Thymus (tissue), 14 donors: ENCODE measurements at places on chromosomes 3 and 15. TPM values are rescaled to one million over a fixed set of nuclear protein-coding genes. Genes with fewer than 3 reads are reported as not detected.

Gene AGTR1
- polyA plus RNA-seq, result 2.1 TPM

Gene PRR20G
- polyA plus RNA-seq, result 0.27 TPM

Gene SH3GL3
- polyA plus RNA-seq, result 2.2 TPM

Gene CP
- polyA plus RNA-seq, result 4.2 TPM

Gene COL6A5
- polyA plus RNA-seq, result 0.05 TPM

Gene ERC2
- 0.50 TPM for polyA plus RNA-seq

Gene ARPP19
- polyA plus RNA-seq, result 48.3 TPM

Gene RTP3
- polyA plus RNA-seq, result 0.07 TPM

DNA sequence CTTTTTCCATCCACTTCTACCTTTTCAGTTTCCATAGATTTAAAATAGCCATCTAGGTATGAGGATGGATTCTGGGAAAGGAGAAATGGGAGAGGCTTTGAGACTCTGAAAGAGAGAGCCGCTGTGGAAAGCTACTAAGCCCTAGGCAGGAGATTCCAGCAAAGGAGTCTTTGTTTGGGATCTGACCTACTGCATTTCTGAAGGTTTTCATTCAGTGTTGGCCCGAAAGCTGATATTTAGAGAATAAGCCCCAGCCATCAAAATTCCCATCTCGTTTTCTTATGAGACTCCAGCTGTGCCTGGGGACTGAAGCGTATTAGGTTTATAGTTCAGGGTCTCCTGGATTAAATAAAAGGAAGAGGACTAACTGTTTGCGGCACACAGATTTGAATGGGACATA lies 19.5 kb downstream of the LIPH start:
- H3K4me3 ChIP-seq, result no peak overlapping the region
- H3K4me1 ChIP-seq, result no peaks in the 10 kb centered on the region
- no peak for DNase-seq
- H3K27me3 ChIP-seq, result no peaks in the 10 kb centered on the region
- no peak overlapping the region for H3K27ac ChIP-seq

DNA sequence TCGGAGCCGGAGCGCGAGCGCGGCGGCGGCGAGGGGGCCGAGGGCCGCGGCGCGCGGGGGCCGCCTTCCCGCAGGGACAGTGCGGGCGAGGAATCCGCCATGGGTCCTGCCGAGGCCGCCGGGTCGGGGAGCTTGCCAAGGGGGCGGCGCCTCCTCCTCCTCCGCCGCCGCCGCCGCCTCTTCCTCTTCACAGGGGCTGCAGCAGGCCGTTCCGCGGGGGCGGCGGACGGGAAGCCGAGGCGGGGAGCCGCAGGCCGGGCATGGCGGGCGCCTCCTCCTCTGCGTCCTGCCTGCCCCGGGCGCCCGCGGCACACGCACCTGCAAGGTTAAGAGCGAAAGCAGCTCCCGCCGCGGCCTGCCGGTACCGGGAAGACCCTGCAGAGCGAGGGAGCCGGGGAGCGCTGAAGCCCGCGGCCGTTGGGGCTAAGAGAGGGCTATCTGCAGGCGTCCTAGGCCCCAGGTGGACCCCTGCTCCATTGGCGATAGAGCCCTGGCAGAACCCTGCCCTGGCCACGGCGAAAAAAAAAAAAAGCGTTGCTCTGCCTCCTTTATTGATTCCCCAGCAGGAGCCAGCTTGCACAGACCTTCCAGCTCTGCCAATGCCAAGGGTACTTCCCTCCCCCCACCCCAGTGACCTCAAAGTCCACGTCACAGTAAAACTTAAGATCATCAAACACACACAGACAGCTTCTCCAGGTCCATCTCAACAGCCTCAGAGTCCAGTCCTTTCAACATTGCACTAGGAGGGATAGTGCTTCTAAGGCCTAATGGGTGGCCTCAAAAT lies at the start of gene LYSMD2:
Gene LYSMD2 (minus strand): TSS at position 134 of the 784 bp plus-strand sequence. CDS start 33 bp downstream, at position 101.
- peak within 1 kb of the TSS; percentile 89 for H3K4me3 ChIP-seq
- H3K4me1 ChIP-seq, result peaks cover 22% of the 10 kb centered on the region
- no peaks in the 10 kb centered on the region for H3K27me3 ChIP-seq

- no peak for DNase-seq
- H3K27me3 ChIP-seq, result no peaks in the 10 kb centered on the region
- H3K4me1 ChIP-seq, result peaks cover 53% of the 10 kb centered on the region
- H3K36me3 ChIP-seq, result no peaks in the 10 kb centered on the region
Measured at GRCh38 chr3:46205286-46205960, 2.7 kb downstream of the CCR1 start.

DNA sequence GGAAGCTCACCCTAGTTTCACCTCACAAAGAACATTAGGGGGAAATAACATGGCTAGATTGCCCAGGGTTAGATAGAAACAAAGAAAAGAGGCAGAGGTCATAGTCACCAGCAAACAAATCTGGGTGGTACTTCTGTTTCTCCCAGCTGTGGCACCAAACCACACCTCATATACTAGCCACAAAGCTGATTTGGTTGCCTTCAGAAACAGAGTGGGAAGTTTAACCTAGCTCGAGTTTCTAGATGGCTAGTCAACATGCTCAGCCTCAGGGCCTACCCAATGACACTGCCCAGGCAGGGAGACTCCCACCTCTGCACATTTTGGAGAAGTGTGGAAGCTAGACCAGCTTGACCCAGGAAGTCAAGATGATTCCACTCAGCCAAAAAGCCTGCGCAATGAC lies 174.2 kb downstream of the GABRB3 start:
- H3K27me3 ChIP-seq, result no peaks in the 10 kb centered on the region
- DNase-seq, result no peak

DNA sequence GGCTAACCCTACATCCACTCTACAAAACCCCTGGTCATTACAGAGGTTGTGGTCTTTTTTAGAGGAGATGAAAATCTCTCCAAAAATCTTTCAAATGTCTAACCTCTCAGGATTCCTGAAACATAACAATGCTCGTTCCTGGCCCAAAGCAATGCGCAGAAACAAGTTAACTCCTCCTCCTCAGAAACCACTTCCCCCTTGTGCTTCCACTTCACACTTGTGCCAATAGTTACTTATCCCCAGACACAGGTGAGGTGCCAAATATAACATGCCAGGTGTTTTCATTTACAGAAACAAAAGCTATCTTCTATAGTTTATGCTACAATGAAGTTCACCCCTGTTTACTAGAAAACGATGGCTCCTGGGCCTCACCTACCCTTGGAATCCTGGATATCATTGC lies 6.2 kb downstream of the NDUFAF1 start:
- no peak for DNase-seq
- peaks cover 30% of the 10 kb centered on the region for H3K36me3 ChIP-seq
- H3K4me3 ChIP-seq, result no peak overlapping the region
- H3K27me3 ChIP-seq, result no peaks in the 10 kb centered on the region
- peaks cover 2% of the 10 kb centered on the region for H3K4me1 ChIP-seq

DNA sequence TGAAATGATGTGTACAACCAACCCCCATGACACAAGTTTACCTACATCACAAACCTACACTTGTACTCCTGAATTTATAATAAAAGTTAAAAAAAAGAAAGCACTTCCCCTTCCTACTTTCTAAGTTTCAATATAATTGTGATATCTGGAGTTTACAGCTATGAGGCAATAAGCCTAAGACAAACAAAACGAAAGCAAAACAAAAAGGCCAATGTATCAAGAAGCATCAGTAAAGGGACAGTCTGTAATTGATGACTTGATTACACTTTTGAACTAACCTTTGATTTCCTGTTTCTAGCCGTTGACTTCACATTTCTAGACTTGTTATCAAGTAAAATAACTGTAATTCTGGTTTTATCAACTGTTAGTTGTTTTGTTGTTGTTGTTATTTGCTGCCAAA lies 187.5 kb upstream of the CNTN3 start:
- H3K36me3 ChIP-seq, result no peaks in the 10 kb centered on the region
- no peaks in the 10 kb centered on the region for H3K4me1 ChIP-seq
- no peak overlapping the region for H3K4me3 ChIP-seq
- H3K27ac ChIP-seq, result no peak overlapping the region
- DNase-seq, result no peak

GRCh38 chr3:66004244-66004643 lies 34.5 kb downstream of the MAGI1 start:
- DNase-seq, result no peak
- no peaks in the 10 kb centered on the region for H3K27me3 ChIP-seq
- no peak overlapping the region for H3K27ac ChIP-seq
- no peak overlapping the region for H3K4me3 ChIP-seq
- no peaks in the 10 kb centered on the region for H3K4me1 ChIP-seq
- H3K36me3 ChIP-seq, result no peaks in the 10 kb centered on the region

GRCh38 chr15:55897560-55898336 lies 95.7 kb downstream of the NEDD4 start:
- H3K4me1 ChIP-seq, result no peaks in the 10 kb centered on the region
- H3K27me3 ChIP-seq, result no peaks in the 10 kb centered on the region
- H3K4me3 ChIP-seq, result no peak overlapping the region
- peak overlapping the region; percentile 13 for H3K27ac ChIP-seq
- no peak for DNase-seq
- H3K36me3 ChIP-seq, result no peaks in the 10 kb centered on the region

- no peak overlapping the region for H3K4me3 ChIP-seq
- no peaks in the 10 kb centered on the region for H3K27me3 ChIP-seq
- no peak overlapping the region for H3K27ac ChIP-seq
- no peaks in the 10 kb centered on the region for H3K4me1 ChIP-seq
- no peaks in the 10 kb centered on the region for H3K36me3 ChIP-seq
Measured at GRCh38 chr3:140823106-140823505, 118.5 kb upstream of the SLC25A36 start.

GRCh38 chr3:7543294-7543880 lies 682.5 kb downstream of the GRM7 start:
- H3K27ac ChIP-seq, result no peak overlapping the region
- H3K36me3 ChIP-seq, result no peaks in the 10 kb centered on the region
- no peaks in the 10 kb centered on the region for H3K4me1 ChIP-seq
- H3K4me3 ChIP-seq, result no peak overlapping the region
- DNase-seq, result no peak
- no peaks in the 10 kb centered on the region for H3K27me3 ChIP-seq

- no peak for DNase-seq
- no peaks in the 10 kb centered on the region for H3K36me3 ChIP-seq
- no peaks in the 10 kb centered on the region for H3K27me3 ChIP-seq
- no peak overlapping the region for H3K4me3 ChIP-seq
- H3K27ac ChIP-seq, result no peak overlapping the region
- H3K4me1 ChIP-seq, result no peaks in the 10 kb centered on the region
Measured at GRCh38 chr3:10716964-10717363, 99.1 kb upstream of the SLC6A11 start.

- no peak overlapping the region for H3K4me3 ChIP-seq
- no peak overlapping the region for H3K27ac ChIP-seq
- H3K36me3 ChIP-seq, result peaks cover 27% of the 10 kb centered on the region
- peaks cover 3% of the 10 kb centered on the region for H3K4me1 ChIP-seq
Measured at GRCh38 chr15:72737061-72737460, 46.5 kb downstream of the ADPGK start.

DNA sequence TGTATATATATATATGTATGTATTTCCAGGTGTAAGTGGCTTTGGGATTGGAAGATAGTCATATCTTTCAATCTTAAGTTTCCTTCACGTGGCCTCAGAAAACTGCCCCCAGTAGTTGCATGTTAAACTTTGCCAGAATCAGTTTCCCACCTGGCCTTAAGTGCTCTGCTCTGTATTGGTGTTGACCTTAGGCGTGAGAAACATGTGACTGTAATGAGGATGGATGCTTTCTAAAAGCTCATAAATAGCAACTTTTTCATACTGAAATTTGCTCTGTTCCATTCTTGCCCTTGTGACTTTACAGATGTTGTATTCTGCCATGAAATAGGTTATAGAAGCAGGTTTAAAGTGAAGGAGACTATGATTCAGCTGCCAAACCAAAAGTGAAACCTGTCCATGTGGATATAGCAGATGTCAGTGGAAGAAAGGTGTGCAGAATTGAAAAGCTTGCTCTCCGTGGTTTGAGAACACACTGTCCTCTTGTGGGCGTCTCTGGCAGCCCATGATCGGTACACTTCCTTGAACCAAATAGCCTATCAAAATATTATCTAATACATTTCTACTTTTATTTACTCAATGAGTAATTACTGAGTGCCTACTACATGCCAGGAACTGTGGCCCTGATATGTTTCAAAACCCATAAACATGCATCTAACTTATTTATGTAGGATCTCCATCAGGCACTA lies 15.8 kb downstream of the SCG5 start:
- peaks cover 12% of the 10 kb centered on the region for H3K36me3 ChIP-seq
- DNase-seq, result peak; percentile 13
- H3K27ac ChIP-seq, result no peak overlapping the region
- H3K27me3 ChIP-seq, result no peaks in the 10 kb centered on the region
- H3K4me1 ChIP-seq, result no peaks in the 10 kb centered on the region
- H3K4me3 ChIP-seq, result no peak overlapping the region

GRCh38 chr3:125220727-125221429 lies 8.3 kb upstream of the SLC12A8 start:
- no peaks in the 10 kb centered on the region for H3K36me3 ChIP-seq
- H3K4me3 ChIP-seq, result no peak overlapping the region
- H3K4me1 ChIP-seq, result no peaks in the 10 kb centered on the region
- DNase-seq, result no peak

DNA sequence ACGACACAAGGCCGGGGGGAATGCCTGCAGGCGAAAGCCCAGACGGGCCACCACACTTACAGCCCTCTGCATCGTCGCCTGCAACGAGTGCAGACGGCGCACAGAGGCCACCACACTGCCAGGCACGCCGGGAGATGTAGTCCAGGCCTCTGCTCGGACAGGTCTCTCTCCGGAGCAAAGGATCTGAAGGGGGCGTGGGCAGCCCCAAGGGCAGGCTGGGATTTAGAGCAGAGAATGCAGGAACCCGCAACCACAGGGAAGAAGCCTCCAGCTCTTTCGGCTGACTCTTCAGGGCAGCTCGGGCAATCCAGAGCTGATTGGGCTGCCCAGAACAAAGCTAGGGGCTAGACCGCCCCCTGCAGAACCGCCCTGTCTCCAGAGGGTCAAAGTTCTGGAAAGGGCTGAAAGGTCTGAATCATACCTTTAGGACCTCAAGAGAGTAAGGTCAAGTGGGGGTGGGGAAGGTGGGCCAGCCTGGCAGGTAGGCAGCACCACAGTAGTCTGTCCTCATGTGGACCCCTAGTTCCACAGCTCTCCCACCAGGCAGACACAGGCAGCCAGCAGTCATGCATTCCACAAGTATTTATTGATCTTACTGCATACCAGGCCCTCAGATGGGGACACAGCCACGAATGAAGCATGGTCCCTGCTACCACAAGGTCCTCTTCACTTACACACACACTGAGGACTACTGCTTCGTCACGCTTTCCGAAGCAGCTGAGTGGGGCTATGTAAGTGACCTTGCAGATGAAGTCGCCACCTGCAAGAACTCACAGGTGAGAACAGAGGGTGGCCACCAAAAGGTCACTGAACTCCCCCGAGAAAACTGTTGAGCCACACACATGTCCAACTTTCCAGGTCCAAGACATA lies at the start of gene AMT:
Gene AMT (minus strand): TSS at position 95 of the 870 bp plus-strand sequence. CDS start 23 bp downstream, at position 72.
- H3K4me1 ChIP-seq, result peaks cover 11% of the 10 kb centered on the region
- no peak for DNase-seq
- no peak within 1 kb of the TSS for H3K27ac ChIP-seq
- H3K36me3 ChIP-seq, result peaks cover 30% of the 10 kb centered on the region
- H3K27me3 ChIP-seq, result no peaks in the 10 kb centered on the region

- H3K4me3 ChIP-seq, result no peak overlapping the region
- no peaks in the 10 kb centered on the region for H3K27me3 ChIP-seq
- DNase-seq, result no peak
- no peaks in the 10 kb centered on the region for H3K4me1 ChIP-seq
- peak overlapping the region; percentile 51 for H3K27ac ChIP-seq
- no peaks in the 10 kb centered on the region for H3K36me3 ChIP-seq
Measured at GRCh38 chr3:11509173-11510000, 134.3 kb downstream of the VGLL4 start.

- no peak for DNase-seq
- no peaks in the 10 kb centered on the region for H3K27me3 ChIP-seq
- H3K4me1 ChIP-seq, result no peaks in the 10 kb centered on the region
- no peak overlapping the region for H3K4me3 ChIP-seq
- H3K36me3 ChIP-seq, result no peaks in the 10 kb centered on the region
Measured at GRCh38 chr3:137464341-137464740, 299.8 kb upstream of the SOX14 start.
